ENCODE measurements at places on chromosomes 1 and 21.
A peak's percentile ranks its signal among the peaks of the same experiment; 100 is the strongest.

GRCh38 chr21:45253633-45254459, 33.8 kb downstream of the POFUT2 start:
- DNase-seq = no peak

DNA sequence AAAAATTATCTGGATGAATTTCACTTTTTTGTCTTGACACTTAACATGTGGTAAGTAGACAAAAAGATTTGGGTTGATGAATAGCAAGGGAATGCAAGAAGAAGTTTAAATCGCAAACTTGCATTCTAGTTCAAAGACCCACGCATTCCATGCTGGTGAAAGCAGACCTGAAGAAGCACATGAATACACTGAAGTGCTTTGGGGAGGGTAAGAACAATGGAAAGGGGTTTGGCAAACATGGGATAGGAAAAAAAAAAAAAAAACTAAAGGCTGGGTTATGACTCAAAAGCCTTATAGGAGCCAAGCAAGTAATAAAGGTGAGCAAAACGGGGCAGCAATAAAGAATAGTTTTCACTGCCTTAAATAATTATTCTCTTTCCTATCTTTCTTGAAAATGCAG, 450.2 kb downstream of the LMO4 start:
- DNase-seq = no peak

DNA sequence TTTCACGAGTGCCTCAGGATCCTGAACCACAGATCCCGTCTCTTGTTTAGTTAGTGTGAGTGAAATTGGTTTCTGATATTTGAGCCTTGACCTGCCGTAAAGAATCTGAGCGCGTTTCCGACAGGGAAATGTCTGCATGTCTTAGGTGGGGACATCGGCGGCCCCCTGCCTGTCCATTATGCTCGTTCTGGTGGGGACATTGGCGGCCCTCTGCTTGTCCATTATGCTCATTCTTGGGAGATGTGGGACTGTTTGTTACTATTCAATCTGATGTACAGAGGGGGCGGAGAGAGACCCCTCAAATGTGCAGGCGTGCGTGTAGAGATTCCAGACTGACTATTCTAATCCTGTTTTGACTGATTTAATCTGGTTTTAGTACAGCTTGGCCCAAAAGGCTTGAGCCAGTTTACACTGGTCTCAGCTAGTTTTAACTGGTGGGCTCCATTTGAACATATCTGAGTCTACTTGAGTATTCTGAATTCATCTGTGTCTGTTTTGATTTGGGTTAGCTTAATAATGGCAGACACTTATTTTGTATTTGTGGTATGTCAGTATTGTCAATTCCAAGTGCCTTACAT, 6.6 kb upstream of the TINAGL1 start:
- no peak for DNase-seq

- DNase-seq = no peak
Measured at GRCh38 chr1:172163498-172164215, 256.8 kb upstream of the C1orf105 start.

DNA sequence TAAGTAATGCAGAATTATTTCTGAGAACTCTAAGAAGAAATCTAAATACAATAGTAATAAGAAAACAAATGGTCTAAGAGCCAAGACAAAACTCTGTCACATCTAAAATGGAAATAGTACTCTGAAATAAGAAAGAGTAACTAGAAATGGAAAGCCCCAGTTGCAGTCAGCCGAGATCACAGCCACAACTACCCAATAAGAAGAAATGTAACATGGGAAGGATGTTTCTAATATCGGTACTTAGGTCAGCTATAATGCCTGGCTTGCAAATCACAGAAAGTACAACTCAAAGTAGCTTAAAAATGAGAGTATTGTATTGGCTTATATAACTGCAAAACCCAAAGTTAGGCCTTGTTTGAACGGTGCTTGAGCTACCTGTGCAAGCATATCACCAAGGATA, 58.6 kb upstream of the USP25 start:
- no peak for DNase-seq

- no peak for DNase-seq
Measured at GRCh38 chr1:87806379-87807094, 477.9 kb downstream of the LMO4 start.

DNA sequence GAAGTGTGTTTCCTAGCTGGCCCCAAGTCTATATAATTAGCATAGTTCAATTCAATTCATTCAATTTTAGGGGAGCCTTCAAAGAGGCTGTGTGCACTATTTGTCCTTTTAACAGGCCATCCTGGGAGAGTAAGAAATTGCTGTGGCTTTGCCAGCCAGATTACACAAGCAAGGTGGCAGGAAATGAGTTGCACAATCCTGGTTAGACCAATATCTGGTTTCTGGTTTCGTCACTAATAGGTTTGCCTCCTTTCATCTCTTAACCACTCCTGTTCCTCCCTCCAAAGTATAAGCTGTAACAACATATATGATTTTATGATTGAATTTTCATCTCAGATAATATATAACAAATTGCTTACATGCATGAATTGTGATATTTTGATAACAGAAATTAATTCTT, 84.1 kb upstream of the NEGR1 start:
- DNase-seq = no peak

DNA sequence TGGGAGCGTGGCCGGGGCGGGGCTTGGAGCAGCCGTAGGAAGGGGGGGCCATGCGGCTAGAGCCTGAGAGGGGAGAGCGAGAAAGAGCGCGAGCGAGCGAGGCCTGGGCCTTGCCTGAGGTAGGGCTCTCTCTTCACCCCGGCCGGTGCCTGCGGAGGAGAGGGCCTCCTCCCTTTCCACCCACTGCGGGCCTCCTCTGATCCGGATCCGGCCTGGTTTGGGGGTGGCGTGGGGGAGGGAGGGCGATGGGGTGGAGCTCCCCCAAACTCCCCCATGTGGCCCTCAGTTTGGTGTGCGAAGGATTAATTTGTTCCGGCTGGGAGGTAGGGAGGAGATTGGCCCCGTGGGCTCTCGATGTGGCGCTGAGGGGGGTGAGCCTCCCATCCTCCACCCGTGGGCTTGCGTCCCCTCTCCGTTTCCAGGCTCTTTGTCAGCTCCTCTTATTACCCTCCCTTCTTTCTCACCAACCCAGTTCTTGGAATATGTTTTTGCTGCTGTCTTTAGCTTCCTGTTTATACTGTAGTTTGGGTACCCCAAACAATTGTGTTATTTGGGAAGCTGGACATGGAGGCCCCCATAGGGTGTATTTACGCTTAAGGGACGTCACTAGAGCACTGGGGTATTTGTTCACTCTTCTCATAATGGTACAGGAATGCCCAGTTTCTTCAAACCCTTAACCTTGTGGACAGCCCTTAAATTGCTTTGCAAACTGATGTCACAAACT, 685 bp downstream of the UBAP2L start:
- peak; percentile 61 for DNase-seq

- no peak for DNase-seq
Measured at GRCh38 chr1:155003766-155004351, 1.3 kb downstream of the ZBTB7B start.

- no peak for DNase-seq
Measured at GRCh38 chr1:112083487-112083886, 94.0 kb upstream of the KCND3 start.

GRCh38 chr1:198798923-198799386, 160.1 kb downstream of the PTPRC start:
- no peak for DNase-seq

DNA sequence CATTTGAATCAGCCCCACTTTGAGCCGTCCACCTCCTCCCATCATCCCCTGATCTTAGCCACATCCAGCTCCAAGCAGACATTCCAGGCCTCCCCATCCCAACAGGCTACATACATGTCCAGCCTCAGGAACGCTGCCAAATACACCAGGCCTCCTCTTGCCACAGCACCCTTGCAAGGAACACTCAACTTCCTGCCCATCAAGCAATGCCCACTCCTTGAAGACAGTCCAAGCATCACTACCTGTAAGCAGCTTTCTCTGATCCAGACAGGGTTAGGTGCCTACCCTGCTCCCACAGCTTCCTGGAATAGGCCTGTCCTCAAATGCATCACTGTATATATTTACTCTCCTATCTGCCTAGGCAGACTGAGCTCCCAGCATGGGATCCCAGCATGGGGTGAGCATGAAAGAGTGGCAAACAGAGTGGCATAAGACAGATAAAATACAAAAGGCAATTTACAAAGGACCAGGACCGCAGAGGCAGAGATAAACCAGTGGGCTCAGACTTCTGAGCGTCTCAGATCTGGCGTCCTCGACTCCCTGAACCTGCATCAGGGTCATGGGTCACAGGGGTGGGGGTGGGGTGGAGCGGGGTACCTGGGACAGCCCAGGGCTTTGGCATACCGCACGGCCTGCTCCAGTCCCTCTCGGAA, 816 bp downstream of the HYI start:
- no peak for DNase-seq

- no peak for DNase-seq
Measured at GRCh38 chr21:34560609-34561008, 48.6 kb upstream of the KCNE1 start.

GRCh38 chr1:44154049-44154448, 12.6 kb upstream of the KLF18 start:
- DNase-seq = no peak

- DNase-seq = no peak
Measured at GRCh38 chr1:192817246-192817645, 8.4 kb downstream of the RGS2 start.

- peak; percentile 56 for DNase-seq
Measured at GRCh38 chr1:99705385-99705784, 59.5 kb downstream of the PALMD start.

- DNase-seq = no peak
Measured at GRCh38 chr1:59856725-59857338, 42.1 kb downstream of the HOOK1 start.

GRCh38 chr21:30240661-30241060, 24.8 kb upstream of the CLDN8 start:
- DNase-seq = no peak

- no peak for DNase-seq
Measured at GRCh38 chr1:237007147-237007881, 3.1 kb upstream of the MT1HL1 start.

- DNase-seq = peak; percentile 98
Measured at GRCh38 chr1:207963427-207964194, 52.7 kb upstream of the CD34 start.

DNA sequence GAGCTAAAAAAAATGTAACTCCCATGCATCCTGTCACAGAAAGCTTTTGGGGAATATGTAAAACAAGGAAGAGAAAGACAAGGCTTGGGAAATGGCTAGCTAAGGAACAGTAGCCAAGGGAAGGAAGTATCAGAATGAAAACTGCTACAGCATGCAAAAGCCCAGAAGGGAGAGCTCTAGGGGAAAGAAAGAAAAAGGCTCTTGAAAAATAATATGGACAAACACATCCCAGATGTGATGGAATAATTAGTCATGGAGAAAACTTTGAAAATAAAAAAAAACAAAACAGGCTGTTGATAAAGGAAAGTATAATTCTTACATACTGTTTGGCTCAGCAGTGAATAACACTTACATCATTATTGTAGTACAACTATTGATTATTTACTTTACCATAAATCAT, 47.9 kb upstream of the VCAM1 start:
- DNase-seq = no peak

DNA sequence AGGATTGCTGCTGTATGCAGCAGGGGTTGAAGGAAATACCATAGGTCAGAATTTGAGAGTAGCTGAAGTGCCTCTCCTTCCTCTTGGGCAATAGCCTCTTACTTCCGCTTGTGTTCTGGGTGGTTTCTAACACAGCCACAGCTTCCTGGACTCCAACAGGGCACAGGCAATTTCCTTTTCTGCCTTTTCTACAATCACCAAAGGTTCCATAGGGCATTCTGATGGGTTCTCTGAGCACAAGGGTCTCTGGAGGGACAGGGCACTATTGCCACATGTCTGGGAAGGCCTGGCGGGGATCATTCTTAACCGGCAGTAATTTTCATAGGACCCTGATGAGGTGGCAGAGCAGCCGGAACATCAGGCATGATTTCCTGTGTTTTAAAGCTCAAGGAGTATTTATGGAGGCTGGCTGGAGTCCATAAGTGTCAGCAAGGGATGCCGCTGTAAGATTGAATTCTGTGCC, 5.5 kb upstream of the AGTRAP start:
- DNase-seq = no peak

DNA sequence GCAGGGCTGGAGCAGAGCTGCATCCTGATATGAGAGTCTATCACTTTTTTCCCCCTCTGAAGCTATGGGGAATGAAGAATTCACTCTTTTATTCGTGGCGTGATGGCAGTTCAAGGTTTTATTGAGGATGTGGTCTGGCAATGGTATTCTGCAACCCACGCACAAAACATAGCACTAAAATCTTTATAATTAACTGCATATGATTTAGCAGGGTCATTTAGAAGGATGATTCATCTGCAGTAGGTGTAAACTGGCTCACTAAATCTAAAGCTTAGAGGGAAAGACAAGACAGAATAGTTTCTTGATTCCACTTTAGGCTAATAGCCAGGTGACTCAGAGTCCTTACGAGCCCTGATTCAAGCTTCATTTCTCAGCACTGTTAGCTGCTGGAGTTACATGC, 25.0 kb upstream of the CHRM3 start:
- DNase-seq = no peak

- no peak for DNase-seq
Measured at GRCh38 chr21:45629046-45629981, 14.2 kb upstream of the PCBP3 start.

DNA sequence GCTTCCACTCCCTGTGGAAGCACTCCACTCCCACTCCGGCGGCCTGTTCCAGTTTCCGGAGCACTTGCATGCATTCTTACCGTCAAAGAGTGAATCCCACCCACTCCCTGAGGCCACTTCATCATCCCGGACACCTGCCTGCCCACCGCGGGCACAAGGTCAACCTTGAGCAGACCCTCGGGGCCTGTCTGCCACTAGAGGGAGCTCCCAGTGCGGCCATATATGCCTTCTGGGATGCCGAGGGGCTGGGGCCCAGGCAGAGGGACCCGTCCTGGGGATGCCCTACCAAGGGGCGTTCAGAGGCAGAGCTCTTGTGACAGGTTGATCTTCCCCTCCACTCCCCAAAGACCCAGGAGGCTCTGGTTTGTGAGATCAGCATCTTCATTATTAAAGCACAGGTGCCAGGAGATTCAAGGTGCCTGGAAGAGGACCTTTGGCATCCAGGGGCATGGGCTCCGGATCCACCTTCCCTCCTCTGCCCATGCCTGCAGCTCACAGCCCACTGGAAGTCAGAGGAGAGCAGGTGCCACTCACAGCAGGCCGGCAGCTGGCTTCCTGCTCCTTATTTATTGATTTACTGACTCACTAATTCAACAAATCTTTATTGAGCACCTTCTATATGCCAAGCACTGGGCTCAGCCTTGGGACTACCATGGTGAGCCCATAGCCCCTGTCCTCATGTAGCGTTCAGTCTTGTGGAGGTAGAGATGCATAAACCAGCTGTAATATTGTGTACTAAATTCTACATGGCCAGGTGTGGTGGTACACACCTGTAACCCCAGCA, 47.3 kb downstream of the UBIAD1 start:
- no peak for DNase-seq

- DNase-seq = no peak
Measured at GRCh38 chr1:4053774-4054173, 153.7 kb upstream of the C1orf174 start.

GRCh38 chr1:119327450-119328155, 41.0 kb upstream of the HAO2 start:
- DNase-seq = no peak

Measured in NCI-H446 (cell line).